Stimulated activated CD4-positive, alpha-beta T cell treated with anti-CD3 and anti-CD28 coated beads, Interleukin-1b, Interleukin-23, amount 100 ng/mL, for 1 hour (primary cell): ENCODE measurements at places on chromosomes 12 and 14.

DNA sequence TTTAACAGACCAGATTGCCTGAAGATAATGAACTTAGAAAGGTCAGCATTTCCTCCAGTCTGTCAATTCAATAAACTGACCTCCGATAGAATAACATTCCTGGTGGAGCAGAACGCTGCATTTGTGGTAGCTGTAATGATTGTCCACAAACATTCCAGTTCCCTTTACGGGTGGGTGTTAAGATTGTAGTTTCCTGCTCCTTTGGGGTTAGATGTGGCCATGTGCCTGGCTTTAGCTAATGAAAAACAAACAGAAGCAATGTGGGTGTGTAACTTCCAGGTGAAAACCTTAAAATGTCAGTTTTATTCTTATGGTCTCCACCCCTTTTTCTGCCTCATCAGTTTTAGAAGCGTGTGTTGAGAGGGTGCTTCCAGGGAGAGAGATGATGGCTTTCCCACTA, 217.3 kb upstream of the CRY1 start:
- DNase-seq: no peak

DNA sequence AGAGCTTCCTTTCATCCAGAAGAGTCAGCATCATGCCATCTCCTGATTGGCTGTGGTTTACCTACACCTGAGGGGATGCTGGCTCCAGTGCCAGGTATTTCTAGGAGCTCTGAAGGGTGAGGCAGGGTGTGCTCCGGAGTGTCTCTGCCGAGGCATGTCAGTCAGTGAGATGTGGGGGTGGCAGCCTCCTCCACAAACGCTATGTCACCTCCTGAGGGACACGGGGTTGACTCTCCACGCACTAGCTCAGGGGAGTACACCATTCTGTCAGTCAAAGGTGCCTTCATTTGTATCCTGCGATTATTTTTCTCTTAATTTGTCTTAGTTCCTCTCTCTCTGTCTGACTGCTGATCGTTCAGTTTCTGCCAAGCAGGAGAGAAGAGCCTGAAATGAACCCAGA, 604.5 kb downstream of the VRK1 start:
- no peak for DNase-seq

- DNase-seq: no peak
These were observed 174.6 kb downstream of the SLC25A21 start for GRCh38 chr14:36997843-36998242.

DNA sequence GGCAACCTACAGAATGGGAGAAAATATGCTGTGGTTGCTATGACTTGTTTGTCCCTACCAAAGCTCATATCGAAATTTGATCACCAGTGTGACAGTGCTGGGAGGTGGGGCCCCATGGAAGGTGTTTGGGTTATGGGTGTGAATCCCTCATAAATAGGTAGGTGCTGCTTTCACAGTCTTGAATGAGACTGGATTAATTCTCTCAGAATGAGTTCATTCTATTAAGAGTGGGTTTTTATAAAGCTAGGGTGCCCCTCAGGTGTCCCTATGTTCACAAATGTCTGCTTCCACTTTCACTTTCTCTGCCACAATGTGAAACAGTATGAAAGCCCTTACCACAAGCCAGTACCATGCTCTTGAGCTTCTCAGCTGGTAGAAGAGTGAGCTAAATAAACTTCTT, 133.5 kb downstream of the CPNE8 start:
- DNase-seq: no peak

GRCh38 chr14:33692762-33693161, 258.1 kb downstream of the EGLN3 start:
- DNase-seq: no peak
